Choroid plexus epithelial cell (primary cell): ENCODE measurements at places on chromosomes 13 and 19.

- no peak for DNase-seq
These were observed 67.9 kb upstream of the ZNF724 start for GRCh38 chr19:23318143-23318542.

DNA sequence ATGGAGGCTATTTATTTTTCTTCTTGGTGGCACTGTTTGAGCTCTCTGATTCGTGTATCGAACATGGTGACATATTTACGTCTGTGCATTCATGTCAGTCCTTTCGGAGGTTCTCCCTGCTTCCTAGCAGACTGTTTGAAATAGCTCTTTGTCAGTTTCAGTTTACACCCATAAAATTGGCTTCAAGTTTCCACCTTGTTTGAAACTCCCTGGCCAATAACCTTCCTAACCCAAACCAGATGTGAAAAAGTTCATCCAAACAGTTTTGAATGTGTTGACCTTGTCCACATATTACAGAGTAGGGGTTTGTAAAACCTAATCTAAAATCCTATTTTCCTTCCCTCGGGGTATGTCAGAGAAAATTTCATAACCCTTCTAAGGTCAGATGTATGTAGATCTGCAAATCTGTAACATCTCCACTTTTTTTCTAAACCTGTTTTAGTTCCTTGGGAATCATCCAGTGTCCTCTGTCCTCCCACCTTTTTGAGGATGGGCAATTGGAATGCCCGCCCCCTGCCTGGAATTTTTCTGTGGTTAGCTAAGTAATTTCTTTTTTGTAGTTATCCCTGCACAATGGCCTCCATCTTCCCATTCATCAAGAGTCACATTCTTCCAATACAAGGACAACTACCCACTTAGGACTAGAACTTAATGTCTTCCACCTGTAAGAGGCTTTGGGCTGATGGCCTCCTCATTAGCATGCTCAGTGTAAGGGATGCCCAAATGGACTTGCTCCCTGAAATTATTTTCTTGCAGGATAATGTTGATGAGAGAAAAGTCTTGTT, 499.8 kb downstream of the GPC6 start:
- no peak for DNase-seq

DNA sequence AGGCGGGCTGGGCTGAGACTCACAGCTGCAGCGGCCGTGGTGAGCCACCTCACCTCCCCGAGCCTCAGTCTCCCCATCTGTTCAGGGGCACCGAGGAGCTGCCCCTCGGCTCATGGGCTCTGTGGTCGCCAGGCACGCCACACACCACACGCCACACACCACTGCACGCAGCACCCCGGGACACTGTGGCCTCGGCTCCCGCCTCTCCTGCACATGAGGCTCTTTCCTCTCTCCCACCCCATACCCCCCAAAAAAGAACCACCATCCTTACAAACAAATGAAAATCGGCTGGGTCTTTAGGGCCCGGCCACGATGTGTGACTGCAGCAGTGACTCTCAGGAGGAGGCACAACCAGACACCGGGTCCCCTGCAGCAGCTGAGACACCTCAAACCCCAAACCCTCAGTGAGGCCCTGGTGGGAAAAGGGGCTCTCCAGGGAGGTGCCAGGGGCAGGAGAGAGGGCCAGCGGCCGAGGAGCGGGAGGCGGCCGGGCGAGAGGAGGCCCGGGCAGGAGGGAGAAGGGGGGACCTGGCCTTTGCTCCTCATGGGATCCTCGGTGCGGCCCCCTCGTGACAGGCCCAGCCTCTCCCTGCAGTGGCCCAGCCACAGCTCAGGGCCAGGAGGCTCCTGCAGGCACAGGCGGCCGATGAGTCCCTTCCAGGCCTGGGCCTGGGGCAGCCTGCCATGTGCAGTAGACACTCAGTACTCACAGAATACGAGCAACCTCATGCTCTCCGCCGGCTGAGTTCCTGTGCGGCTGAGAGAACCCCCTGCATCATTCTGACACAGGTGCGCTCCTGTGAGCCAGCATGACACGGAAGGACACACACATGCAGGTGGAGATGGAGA, 66.3 kb downstream of the RASA3 start:
- DNase-seq: no peak

- peak; percentile 53 for DNase-seq
These were observed at the start of gene TRAPPC6A for GRCh38 chr19:45177817-45178261. TRAPPC6A (minus strand) TSS chr19:45178237; CDS start chr19:45178218, 19 bp downstream.
